CD8-positive, alpha-beta T cell (primary cell): ENCODE measurements at places on chromosomes 2 and 18.

DNA sequence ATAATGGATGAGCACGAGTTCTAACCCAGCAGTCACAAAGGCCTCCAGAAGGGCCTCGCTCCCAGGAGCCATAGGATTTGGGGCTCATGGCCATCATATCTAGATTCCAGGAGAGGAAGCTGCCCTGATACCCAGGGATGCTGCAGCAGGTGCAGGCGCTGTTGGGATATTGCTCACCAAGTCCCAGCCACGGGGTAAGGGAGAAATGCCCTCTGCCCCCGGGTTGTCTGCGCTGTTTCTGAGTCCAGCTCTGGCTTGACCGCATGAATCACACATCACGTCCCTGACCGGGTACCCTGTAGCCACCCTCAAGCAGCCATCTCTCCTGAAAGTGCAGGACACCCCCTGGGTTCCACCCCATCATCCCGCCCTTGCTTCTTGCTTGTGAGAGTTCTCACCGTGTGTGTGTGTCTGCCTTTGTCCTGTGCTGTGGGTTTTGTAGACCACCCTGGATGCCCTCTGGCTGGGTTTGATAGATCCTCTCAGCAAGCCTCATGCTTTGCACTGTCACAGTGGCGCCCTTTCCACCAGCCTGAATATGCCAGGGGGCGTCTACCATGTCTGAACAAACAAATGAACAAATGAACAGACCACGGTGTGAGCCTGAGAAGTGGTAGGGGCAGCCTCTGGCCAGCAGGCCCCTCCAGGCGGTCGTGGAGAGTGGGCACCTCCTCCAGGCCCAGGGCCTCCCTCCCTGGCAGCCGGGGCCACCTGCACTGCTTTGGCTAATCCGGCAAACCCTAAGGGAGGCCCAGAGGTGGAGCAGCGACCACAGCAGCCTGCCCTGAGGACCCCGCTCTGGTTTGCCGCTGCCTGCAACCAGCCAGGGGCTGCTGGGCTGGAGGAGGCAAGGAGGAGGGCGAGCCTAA, 32.1 kb downstream of the ADRA2B start:
- no peak for DNase-seq

- no peak for DNase-seq
Observed at GRCh38 chr2:44267796-44268648, 7.3 kb upstream of the SLC3A1 start.

DNA sequence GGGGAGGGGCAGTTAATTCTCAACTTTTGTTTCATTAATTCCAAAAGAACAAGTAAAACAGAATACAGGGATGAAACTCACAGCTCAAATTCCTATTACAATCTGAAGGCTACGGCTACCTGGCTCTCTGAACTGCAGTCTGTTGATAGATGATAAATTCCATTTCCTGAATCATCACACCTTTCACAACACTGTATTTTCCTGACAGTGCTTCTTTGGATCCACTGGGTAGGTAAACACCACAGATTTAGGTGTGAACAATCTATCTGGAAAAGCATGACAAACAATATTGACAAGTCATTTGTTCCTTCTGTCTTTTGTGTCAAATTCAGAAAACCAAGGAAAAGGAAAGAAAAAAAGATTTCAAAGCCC, 843.2 kb downstream of the LRRTM4 start:
- DNase-seq = no peak

- DNase-seq = no peak
Observed at GRCh38 chr18:60554967-60555366, 182.4 kb upstream of the MC4R start.

DNA sequence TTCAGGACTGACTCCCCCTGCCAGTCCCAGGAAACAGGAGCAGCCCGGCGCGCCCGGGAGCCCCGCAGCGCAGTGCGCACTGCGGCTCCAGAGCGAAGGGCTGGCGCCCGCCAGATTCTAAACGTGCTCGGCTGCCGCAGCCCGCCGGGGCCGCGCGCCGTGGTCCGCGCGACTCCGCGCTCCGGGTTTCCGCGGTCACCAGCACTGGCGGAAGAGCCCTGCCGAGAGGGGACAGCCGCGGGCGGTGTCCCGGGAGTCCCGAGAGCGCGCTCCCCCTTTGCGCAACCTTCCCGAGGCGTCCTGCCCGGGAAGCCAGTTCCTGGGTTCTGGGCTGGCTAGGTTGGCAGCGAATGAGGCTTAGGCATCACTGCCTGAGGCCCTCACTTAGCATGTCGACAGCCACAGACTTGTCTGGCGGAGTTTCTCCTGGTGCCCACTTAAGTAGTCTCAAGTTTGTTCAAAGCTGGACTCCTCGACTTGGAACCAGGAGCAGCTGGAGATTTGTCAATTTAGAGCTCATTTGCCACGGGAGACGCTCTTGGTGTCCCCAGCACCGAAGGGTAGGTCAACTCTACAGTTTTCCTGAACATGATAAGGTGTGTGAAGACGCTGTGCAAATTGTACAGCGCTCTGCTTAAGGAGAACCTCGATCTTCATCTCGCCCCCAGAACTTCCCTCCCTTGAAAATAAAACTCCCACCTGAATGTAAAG, 1.5 kb upstream of the VSNL1 start:
- DNase-seq = no peak

DNA sequence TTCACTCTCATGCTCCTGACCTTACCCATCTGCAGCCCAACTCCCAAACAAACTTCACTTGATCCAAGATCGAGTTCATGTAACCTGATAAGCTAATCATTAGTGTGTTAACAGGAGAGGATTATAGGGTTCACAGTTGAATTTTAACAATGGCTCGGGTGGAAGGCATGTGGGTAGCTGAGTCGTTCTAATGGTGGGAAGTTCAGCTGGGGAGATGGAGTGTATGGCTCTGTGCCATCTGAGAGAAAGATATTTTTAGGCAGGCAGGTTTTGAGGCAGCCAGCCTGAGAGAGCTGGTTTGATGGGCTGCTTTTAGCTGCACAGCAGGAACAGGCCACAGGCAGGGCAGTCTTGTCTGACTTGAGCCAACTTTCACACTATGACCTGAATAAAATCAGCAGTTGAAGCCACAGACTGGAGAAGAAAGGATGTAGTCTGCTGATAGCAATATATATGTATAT, 17.7 kb upstream of the NFE2L2 start:
- DNase-seq = no peak

DNA sequence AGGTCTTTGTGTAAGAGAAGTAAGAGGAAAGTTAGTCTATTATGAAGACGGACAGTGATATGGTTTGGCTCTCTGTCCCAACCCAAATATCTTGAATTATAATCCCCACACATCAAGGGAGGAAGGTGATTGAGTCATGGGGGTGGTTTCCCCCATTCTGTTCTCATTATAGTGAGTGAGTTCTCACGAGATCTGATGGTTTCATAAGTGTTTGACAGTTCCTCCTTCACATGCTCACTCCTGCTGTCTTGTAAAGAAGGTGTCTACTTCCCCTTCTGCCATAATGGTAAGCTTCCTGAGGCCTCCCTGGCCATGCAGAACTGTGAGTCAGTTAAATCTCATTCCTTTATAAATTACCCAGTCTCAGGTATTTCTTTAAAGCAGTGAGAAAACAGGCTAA, 67.6 kb downstream of the NEURL3 start:
- no peak for DNase-seq

GRCh38 chr2:96264656-96265348, 995 bp downstream of the TMEM127 start:
- peak; percentile 51 for DNase-seq

- DNase-seq = no peak
Observed at GRCh38 chr2:71608441-71608840, 155.1 kb downstream of the DYSF start.

DNA sequence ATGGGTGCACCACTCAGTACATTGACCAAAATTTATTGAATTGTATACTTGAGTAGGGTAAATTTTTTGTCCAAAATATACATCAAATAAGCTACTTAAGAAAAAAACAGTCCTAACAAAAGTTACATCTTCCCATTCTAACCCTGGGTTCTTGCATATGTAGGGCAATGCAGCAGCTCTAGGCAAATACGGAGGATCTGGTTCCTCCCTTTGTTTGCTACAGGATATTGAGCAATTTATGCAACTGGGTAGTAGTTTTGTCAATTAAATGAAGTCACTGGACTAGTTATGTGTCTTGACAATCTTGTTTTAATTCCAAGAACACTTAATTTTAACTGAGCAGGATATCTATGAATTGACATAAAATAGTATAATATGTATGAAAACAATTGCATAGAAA, 1507.2 kb upstream of the PIK3C3 start:
- no peak for DNase-seq

GRCh38 chr18:79515944-79516351, 120.2 kb downstream of the NFATC1 start:
- DNase-seq = no peak

GRCh38 chr18:9008709-9009635, 93.5 kb upstream of the NDUFV2 start:
- DNase-seq = no peak

GRCh38 chr2:202074324-202074723, 1.3 kb downstream of the KIAA2012 start:
- DNase-seq = no peak

GRCh38 chr18:44098551-44099098, 582.1 kb upstream of the SETBP1 start:
- DNase-seq = no peak

- DNase-seq = no peak
Observed at GRCh38 chr2:133434959-133435668, 133.1 kb downstream of the NCKAP5 start.
